Activated B cell treated with CpG ODN at 0.5 μM for 24 hours (primary cell): ENCODE measurements at places on chromosomes 7 and 10.

- H3K4me1 ChIP-seq, result peaks cover 40% of the 10 kb centered on the region
- peak within 1 kb of the TSS; percentile 91 for H3K4me3 ChIP-seq
- peak within 1 kb of the TSS; percentile 89 for H3K27ac ChIP-seq
- H3K36me3 ChIP-seq, result peaks cover 3% of the 10 kb centered on the region
- no peaks in the 10 kb centered on the region for H3K27me3 ChIP-seq
These were observed at the start of gene PALS2 for GRCh38 chr7:24572997-24573553. TSS of gene PALS2 (plus strand) at chr7:24573452. CDS start at chr7:24623668, 50,216 bp downstream.

- H3K4me1 ChIP-seq, result peaks cover 6% of the 10 kb centered on the region
- no peaks in the 10 kb centered on the region for H3K27me3 ChIP-seq
- no peak for DNase-seq
- no peaks in the 10 kb centered on the region for H3K36me3 ChIP-seq
- H3K27ac ChIP-seq, result peak overlapping the region; percentile 5
- no peak overlapping the region for H3K4me3 ChIP-seq
These were observed 63.0 kb downstream of the CCDC71L start for GRCh38 chr7:106597751-106598546.

DNA sequence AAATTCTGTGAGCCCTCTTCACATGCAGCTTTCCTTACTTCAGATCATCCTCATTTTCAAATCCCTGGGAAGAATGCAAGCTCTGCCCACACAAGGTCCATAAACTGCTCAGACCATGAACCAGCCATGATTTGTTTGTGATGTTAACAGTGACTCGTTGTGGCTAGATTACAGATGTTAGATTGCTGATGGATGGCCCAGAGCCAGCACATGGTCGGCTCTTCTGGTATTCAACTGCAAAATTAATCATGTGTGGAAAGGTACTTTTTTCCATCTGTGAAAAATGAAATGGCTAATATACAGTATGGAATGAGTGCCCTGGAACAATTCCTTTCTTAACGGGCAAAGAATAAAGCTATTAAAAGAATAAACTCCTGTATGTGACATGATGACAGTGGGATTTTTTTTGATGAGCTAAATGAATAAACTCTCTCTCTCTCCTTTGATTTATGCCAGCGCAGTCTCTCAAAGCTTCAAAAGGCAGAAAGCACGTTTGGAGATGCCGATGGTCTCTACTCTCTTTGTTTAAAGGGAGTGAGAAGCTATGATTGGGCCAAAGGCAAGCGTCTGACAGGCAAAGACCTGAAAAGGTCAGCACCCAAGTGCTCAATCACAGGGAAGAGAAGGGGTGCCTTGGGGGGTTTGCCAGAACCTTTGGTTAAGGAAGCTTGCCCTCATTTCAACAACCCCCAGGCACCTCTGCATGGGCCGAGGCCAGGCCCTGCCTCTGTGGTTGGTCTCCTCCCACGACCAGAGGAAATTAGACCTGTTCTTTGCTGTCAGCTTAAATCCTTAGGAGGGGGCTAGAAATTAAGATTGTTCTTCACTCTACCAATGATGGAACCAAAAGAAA lies 444.0 kb upstream of the NFE2L3 start:
- no peak overlapping the region for H3K4me3 ChIP-seq
- no peak overlapping the region for H3K27ac ChIP-seq

- no peak for DNase-seq
- peaks cover 75% of the 10 kb centered on the region for H3K27me3 ChIP-seq
- H3K4me3 ChIP-seq, result no peak overlapping the region
- H3K27ac ChIP-seq, result no peak overlapping the region
- H3K4me1 ChIP-seq, result peaks cover 43% of the 10 kb centered on the region
These were observed 3.1 kb upstream of the CYP26A1 start for GRCh38 chr10:93070378-93071176.

DNA sequence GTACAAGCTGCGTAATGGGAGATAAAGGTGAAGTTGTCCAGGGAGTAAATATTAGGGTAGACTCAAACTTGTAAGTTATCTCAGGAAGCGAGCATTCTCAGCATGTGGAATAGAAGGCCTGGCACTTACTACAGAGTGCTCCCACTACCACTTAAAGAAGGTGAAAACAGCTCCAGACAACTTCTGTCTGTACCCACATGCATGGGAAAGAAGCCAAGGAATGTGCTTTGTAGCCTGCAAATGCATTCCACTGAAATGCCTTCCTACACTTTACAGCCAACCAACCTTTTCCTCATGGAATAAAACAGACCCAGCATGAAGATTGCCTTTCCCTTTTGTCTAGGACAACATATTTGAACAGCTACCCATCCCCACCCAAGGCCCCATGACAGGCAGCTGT lies 45.4 kb upstream of the NPSR1 start:
- H3K36me3 ChIP-seq, result no peaks in the 10 kb centered on the region
- no peaks in the 10 kb centered on the region for H3K4me1 ChIP-seq
- no peak for DNase-seq

- H3K4me3 ChIP-seq, result no peak overlapping the region
- H3K27me3 ChIP-seq, result no peaks in the 10 kb centered on the region
- no peaks in the 10 kb centered on the region for H3K36me3 ChIP-seq
These were observed 139.3 kb downstream of the CXCL12 start for GRCh38 chr10:44245601-44245938.
